Activated CD4-positive, alpha-beta T cell treated with anti-CD3 and anti-CD28 coated beads for 48 hours (primary cell): ENCODE measurements at places on chromosomes 3 and 15.
A peak's percentile ranks its signal among the peaks of the same experiment; 100 is the strongest.

DNA sequence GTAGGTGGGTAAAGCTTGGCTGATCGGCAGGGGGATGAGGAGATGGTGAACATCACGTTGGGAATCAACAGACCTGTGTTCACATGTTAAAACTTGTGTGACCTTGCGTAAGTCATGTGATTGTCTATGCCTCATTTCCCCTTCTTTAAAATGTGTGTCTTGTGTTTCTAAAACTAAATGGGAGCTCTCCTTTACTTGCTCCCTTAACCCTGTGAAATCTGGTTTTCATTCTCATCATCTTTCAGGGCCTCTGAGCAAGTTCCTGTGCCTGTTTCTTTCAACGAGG lies 29.7 kb upstream of the IREB2 start:
- no peak for DNase-seq

GRCh38 chr3:141489203-141489602 lies 2.4 kb downstream of the RASA2 start:
- DNase-seq: peak; percentile 31

GRCh38 chr3:12944849-12945248 lies 103.5 kb upstream of the RPL32 start:
- no peak for DNase-seq

GRCh38 chr3:128408693-128409623 lies 57.7 kb downstream of the DNAJB8 start:
- DNase-seq: no peak

- no peak for DNase-seq
Measured at GRCh38 chr3:127774647-127775046, 47.7 kb downstream of the MGLL start.

DNA sequence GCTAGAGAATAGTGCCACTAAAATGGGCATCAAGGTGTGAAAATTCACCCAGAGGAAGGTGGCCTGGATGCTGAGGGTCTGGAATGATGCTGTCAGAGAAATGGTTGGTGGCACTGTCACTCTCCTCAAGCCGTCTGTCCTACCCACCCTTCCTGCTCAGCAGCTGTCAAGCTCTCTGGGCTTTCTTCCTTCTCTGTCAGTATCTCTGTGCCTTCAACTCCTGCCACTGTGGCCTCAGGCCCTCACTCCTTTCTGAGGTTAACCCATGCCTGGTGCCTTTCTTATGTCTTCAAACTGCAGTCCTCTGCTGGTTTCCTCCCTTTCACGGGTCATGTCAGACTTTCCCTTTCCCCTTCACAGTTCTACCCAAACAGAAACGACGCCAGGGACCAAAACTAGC lies 4.4 kb downstream of the MYO5C start:
- DNase-seq: no peak

DNA sequence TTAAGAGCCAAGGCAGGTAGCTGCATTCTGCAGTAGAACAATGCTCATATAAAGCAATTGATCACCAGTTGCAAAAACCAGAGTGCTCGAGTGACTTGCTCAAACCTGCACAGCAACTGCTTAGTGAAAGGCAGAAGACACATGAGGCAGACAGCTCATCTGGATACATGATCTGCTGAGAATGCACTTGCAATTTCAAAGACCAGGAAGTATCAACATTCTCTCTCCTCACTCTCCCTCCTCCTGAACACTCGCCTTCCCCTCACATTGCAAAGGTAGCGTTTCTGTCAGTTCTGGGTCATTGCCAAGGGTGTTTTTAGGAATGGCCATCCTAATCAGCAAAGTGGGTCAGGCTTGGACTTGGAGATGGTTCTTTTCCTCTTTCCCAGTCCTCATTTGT lies 61.0 kb downstream of the BFSP2 start:
- DNase-seq: no peak

DNA sequence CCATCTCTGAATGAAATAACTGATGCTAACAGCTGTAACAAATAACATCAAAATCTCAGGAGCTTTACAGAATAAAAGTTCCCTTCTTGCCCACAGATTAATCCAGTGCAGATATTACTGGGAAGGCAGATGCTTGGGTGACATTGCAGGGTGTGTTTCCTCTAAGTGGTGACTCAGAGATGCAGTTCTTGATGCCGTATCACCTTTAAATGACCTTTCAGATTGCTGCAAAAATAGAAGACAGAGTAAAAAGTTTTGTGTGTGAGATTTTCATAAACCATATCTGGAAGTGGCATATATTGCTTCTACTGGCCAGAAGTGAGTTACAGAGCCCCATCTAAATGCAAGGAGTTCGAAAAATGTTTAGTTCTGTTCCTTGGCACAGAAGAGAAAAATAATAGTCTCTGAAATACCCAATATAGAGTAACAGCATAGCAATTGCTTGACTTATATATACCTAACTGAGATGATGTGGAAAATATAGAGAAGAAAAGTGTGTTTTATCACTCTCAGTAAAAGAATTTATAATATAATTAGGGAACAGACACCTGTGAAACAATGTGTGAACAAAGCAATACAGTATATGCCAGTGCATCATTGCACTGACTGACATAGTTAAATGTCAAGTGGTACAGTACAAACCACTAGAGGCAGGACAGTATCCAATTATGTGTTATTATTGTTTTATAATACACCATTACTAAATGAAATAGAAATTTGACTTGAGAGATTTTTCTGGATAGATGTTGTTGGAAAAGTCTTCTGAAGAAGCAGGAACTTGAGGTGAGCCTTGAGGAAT lies 430.7 kb upstream of the CBLB start:
- peak; percentile 16 for DNase-seq

GRCh38 chr3:171436380-171436779 lies 23.8 kb downstream of the TNIK start:
- DNase-seq: no peak

DNA sequence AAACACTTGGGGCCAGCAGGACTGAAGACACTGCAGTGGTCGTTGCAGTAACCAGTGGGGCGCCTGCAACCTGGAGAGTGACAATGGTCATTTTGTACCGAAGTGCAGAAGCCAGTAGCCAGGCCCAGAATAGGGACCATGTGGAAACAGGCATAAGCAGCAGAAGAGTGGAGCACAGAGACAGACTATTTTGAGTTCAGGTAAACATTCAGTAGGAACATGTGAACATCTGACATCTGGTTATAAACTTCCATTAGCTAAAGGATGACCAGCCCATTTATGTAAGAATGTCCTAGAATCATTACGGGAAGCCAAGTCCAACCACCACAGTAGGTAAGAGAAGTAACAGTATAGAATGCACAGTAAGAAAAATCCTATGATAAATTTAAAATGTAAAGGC lies 32.4 kb upstream of the TKT start:
- DNase-seq: no peak

- no peak for DNase-seq
Measured at GRCh38 chr15:62773369-62774165, 269.0 kb upstream of the TPM1 start.

DNA sequence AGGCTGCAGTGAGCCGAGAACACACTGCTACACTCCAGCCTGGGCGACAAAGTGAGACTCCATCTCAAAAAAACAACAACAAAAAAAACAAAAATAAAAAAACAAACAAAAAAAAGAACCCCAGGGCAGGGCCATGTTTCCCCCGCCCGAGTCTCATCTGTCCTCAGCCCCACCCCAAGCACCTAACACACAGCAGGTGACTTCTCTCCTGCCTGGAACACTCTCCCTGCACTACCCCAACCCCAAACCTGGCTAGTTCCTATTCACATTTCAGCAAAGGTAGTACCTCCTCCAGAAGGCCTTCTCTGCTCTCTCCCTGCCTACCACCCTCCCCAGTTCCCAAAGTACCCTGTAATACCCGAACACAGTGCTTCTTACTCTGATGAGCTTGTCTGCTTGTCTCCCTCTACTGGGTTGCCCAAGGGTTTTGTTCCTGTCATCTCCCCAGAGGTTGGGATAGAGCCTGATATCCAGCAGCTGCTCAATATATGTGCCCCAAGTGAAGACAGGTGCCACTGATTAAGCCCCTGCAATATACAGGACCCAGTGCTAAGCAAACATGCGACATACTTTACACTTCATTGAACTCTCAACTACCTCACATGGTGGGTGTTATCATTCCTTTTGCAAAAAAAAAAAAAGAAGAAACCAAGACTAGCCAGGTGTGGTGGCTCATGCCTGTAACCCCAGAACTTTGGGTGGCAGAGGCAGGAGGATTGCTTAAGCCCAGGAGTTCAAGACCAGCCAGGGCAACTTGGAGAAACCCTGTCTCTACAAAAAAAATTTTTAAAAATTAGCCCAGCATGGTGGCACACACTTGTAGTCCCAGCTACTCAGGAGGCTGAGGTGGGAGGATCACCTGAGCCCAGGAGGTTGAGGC lies 103.6 kb downstream of the DAPK2 start:
- DNase-seq: no peak

DNA sequence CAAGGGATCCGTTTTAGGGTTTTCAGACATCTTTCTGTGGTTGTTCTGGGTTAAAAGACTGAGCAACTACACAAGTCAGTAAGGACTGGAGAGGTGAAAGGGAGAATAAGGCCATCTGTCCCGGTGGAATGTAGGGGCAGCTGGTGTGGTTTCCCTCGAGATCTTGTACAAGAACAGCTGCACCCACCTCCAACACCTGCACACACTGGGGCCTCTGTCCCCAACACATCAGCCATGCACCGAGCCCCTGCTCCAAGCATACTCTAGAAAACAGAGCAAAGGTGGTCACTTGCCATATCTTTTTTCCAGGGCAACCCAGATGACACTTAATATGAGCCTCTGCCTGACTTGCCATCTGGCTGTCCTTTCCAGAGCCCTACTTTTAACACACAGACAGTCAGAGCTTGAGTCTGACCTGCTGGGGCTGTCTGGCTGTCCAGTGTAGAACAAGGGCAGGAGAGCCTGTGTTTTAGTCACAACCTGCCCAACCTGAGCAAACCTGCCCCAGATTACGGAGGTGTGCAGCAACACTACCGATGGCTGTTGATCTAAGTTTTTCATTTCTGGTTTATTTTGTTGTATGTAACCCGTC lies 12.2 kb downstream of the MAN2A2 start:
- no peak for DNase-seq

GRCh38 chr3:128481438-128481942 lies 11.5 kb downstream of the GATA2 start:
- DNase-seq: no peak

- no peak for DNase-seq
Measured at GRCh38 chr3:170947018-170947769, 38.8 kb upstream of the EIF5A2 start.

- DNase-seq: no peak
Measured at GRCh38 chr3:181326637-181327223, 337.2 kb upstream of the DNAJC19 start.

- DNase-seq: peak; percentile 32
Measured at GRCh38 chr3:42556089-42556632, 25.6 kb downstream of the SEC22C start.

- no peak for DNase-seq
Measured at GRCh38 chr15:94131875-94132274, 99.5 kb upstream of the MCTP2 start.

- DNase-seq: no peak
Measured at GRCh38 chr15:74414603-74415338, 19.0 kb downstream of the SEMA7A start.

- no peak for DNase-seq
Measured at GRCh38 chr3:48018841-48019240, 2.6 kb upstream of the MAP4 start.

DNA sequence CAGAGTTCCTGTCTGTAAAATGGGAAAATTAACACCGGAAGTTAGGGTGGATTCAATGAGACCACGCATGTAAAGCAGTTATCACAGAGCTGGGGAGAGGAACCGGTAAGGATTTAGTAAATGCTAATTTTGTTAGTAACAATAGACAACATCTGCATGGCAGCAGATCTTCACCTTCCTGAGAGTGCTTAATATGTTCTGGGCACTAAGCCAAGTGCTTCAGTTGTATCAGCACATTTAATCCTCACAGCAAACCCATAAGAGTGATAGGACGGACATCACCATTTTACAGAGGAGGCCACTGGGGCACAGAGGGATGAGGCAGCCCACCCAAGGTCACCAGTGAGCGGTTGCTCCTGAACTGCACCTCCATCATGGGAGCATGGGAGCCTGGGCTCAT lies 189.4 kb downstream of the WNT5A start:
- no peak for DNase-seq
